AG09319 (cell line): ENCODE measurements at places on chromosomes 16 and 17.

DNA sequence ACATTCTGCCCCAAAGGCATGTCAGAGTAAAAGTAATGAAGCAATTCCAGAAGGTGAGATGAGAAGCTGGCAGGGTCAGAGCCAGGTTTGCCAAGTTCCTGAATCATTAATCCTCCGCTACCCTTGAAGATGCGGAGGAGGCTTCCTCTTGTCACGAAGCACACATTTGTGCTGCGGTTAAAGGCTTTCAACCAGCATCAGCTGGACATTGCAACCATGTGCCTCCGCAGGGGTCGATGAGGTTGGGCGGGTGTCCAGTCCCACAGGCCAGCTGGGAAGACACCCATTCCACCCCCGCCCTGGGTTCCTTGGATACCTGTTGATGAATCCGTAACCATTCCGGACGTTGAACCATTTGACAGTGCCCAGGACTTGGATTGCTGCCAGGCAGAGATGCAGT, 1.3 kb downstream of the YBX2 start:
- DNase-seq = no peak

GRCh38 chr17:13476720-13477119, 125.0 kb downstream of the HS3ST3A1 start:
- DNase-seq = no peak

DNA sequence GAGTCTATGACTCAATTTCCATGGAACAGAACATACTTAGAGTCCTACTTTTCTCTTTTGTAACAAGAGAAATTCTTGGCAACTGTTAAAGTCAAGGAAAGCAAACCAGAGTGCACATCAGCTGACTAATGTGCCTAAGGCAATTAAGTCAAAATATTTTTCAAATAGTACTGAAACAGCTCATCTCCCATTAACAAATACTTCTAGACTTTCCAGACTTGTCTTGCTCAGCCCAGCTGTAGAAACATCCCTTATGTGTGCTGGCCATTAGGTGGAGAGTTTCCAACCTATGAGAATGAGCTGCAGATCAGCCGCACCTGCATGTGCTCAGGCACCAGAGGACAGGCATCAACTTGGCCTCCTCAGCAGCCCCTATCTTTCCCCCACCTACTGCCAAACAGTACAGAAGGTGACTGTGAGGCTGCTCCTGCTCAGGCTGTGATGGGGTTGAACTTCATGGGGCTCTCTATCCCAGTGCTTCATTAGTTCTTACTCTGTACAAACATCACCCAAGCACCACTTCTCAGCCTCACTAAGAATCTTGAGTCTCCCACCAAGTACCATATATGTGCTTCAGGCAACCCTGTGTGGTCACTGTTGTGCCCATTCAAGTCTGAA, 32.2 kb downstream of the TEX2 start:
- DNase-seq = peak; percentile 82

DNA sequence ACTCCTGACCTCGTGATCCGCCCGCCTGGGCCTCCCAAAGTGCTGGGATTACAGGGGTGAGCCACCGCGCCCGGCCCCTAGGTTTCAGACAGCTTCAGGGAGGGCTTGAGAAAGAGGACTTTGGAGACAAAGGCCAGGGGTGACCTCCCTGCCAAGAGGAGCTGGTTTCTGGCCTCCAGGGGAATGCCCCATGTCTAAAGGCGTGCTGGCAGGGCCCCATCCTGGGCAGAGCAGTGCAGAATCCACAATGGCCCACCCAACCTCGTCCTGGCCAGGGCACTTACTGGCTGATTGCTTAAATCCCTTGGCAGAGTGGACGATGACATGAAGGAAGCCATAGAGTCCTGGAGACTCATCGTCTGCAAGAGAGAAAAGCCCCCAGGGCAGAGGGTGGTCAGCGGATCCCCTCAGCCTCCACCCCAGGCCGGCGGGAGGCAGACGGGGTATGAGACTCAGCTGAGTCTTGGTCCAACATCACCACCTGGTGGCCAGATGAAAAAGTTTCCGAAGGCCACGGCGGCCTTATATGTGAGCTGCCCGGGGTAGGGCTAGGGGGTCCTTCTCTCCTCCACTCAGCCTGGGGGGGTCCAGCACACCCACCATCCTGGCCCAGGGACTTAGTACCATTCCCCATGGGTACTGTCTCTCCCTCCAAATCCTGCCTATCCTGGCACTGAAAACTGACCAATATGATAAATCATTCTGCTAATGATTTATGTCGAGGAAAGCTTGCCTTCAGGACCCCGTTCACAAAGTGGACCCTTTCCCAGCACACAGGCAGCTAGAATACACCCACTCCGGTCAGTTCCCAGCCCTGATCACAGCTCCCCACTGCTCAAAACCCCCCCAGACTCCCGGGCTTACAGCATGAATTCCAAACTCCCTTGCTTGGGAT, 59.1 kb downstream of the TIMM22 start:
- peak; percentile 10 for DNase-seq

DNA sequence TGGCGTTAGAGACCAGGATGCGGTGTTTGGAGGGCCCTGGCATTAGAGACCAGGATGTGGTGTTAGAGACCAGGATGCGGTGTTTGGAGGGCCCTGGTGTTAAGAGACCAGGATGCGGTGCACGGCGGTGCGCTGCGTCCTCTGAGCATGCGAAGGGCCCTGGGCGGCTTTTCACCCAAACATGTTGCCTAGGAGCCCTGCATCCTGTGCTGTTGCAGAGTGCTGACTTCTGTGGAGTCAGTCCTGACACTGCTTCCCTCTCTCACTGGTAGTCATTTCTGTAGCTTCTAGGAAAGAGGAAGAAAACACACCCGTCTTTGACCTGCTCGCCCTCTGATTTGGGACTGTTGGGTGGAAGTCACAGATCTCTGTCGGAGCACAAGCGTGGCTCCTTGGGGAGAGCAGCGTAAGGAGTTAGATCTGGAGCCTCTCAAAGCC, 141.2 kb downstream of the LAT start:
- DNase-seq = no peak

DNA sequence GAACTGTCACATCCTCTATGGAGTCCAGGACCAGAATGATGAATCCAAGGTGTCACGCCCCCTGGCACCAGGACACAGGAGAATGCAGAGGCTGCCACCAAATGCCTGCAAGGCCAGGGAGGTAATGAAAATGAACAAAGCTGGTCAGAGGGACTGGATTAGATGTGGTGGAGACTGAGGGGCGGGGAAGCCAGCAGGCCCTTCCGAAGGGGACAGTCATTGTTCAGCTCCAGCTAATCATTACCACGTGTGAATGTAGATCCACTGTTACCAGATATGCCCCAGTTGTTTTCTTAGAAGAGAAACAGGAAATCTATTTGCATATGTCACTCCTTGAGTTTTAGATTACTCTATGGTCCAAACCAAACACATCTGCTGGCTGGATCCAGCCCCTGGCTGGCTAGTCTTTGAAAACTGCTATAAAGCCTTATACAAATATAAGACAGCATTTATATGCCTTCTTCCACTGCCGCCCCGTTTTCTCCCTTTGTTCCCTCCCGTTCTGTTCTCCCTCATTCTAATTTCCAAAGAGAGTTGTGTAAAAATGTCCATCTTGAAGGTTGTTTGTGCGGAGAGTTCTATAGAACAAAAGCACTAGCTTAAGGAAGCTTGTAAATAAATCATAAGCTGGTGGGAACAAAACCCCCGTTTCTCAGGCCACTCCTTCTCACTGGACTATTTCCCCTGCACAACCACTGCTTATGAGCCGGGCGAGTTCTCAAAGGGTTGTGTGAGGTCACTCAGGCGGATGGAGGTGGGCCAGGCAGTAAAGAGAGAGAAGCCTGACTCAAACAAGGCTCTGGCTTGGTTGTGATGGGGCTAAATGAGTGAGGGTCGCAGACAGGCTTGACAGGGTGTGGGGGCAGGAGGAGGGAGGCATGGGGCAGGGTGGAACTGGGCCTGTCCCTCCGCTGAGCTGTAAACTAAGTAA, 14.2 kb downstream of the CRYM start:
- peak; percentile 31 for DNase-seq

DNA sequence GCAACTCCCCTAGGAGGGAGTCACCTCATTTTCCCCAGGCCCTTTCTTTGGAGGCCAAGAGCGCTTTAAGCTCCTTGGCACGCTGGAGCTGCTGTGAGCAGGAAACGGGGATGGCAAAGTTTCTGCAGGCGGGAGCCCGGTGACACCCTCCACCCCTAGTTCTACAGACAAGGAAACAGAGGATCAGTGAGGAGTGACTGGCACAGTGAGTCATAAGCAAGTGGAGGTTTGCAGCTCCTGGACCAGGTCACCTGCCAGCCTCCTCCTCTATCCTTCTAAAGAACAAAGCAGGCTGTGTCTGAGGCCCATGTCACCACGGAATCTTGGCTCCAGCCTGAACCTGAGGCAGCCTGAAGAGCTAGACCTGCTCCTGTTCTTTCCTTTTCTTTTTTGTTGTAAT, 141.9 kb downstream of the TMEM132E start:
- no peak for DNase-seq

DNA sequence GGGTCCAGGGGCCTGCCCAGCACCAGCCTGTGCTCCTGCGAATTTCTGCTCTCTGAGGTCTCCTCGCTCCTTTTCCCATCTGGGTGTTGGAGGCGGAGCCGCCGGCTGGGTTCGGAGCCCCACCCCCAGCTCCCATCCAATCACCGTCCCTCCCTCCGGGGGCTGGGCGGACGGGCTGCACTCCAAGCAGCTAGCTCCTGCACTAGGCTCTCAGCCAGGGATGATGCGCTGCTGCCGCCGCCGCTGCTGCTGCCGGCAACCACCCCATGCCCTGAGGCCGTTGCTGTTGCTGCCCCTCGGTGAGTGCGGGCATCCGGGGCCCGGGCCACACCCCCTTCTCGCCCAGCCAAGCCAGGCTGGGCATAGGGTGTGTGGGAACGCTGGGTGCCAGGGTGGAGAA, at the start of gene NRN1L:
Gene NRN1L (plus strand): TSS at position 202 of the 400 bp plus-strand sequence. CDS start 19 bp downstream, at position 221.
- DNase-seq = peak; percentile 79

- no peak for DNase-seq
Observed at GRCh38 chr17:68498479-68499326, 13.5 kb upstream of the PRKAR1A start.

DNA sequence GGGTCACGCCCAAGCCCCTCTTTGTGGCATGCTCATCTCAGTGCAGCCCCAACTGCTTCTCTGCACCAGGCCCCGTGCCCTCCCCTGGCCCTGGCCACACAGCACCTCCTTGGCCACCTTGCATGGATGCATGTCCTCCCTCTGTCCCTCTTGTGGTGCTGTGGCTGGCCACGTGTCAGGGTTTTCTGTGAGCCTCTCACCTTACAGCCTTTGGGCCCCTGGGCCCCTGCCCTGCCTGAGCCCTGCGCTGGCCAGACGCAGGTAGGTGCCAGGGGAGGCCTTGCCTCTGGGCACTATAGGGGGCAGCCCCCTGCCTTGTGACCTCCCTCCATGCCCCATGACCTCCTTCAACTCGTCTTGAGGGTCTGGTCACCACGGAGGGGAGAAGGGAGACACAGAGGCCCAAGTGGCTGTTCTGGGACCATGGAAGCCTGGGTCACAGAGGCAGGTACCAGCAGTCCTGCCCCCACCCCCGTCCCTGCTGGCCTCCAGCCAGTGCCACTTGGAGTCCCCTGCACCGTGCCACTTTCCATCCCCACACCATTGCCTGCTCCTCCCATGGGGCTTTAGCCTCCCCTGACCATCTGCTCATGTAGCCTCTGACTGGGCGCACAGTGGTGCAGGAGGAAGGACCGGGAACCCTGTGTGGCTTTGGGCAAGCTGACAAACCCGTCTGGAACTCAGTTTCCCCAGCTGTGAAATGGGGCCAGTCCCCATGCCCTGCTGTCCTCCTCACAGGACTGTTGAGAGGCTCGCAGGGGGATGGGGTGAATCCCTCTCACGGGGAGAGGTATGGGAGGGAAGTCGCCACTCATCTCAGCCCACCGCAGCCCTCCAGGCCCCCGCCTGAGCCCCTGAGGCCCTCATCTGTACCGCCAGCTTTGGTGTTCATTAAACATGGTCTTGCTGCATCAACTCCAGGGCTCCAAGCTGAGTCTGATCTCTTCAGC, 11.5 kb upstream of the ATP6V0C start:
- no peak for DNase-seq

DNA sequence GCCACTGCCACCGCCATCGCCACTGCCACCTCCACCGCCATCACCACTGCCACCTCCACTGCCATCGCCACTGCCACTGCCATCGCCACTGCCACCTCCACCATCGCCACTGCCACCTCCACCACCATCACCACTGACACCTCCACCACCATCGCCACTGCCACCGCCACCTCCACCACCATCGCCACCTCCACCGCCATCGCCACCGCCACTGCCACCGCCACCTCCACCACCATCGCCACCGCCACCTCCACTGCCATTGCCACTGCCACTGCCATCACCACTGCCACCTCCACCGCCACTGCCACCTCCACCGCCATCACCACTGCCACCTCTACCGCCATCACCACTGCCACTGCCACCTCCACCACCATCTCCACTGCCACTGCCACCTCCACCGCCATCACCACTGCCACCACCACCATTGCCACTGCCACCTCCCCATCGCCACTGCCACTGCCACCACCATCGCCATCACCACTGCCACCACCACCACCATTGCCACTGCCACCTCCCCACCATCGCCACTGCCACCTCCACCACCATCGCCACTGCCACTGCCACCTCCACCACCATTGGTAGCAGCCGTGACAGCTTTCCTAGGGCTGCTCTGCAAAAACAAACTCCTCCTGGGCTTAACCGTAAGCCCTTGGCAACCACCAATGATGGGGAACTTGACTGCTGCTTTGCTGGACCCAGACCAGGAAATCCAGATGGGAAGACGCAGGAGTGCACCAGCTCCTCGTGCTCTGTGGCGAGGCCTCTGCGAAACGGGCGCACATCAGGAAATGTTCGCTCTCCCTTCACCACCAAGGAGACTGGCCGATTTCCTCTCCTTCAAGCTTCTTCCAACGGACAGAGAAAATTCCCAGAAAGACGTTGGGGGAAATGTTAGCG, 147.2 kb downstream of the RBFOX3 start:
- DNase-seq = no peak

GRCh38 chr17:5120036-5120435, 4.2 kb downstream of the USP6 start:
- no peak for DNase-seq

DNA sequence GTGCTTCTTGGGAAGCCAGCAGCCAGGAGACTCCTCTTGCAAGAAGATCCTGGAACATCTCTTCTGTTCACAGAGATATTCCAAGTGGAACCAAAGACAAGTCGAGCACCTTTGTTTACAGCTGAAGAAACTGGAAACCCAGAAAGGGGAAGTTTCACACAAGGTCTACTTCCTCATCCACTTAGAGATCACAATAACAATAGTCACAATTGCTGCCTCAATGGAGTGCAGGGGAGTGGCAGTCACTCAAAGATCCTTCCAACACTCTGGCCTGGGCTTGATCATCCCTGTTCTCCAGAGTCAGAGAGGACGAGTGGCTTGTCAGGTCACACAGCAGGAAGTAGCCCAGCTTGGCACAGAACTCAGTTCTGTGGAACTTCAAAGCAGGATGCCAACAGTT, 46.9 kb upstream of the SIAH1 start:
- DNase-seq = no peak

DNA sequence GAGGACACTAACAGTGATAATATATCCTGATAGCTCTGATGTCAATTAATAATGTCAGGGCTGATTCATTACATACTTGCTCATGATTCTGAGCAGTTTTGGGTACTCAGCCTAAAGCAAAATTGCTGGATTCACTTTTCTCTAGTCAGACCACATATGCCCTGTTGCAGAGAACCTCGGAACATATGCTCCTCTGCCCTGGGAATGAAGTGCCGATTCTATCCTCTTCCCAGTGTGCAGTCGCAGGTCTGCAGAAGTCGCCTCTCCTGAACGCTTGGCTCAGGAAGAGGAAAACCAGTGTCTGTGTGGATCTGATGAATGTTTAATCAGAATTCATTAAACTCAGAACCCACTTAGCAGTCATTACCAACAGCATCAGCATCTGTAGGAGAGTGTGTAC, 34.5 kb downstream of the ABCC12 start:
- DNase-seq = no peak
